Chondrocyte (in vitro differentiated cells): ENCODE measurements at places on chromosomes 1 and 21. TPM values are rescaled to one million over a fixed set of nuclear protein-coding genes. Genes with fewer than 3 reads are reported as not detected.

GRCh38 chr1:5998051-5998905 lies 6.1 kb upstream of the NPHP4 start:
- peaks cover 4% of the 10 kb centered on the region for H3K27me3 ChIP-seq
- no peak overlapping the region for H3K27ac ChIP-seq
- peak; percentile 60 for DNase-seq
- no peaks in the 10 kb centered on the region for H3K36me3 ChIP-seq

DNA sequence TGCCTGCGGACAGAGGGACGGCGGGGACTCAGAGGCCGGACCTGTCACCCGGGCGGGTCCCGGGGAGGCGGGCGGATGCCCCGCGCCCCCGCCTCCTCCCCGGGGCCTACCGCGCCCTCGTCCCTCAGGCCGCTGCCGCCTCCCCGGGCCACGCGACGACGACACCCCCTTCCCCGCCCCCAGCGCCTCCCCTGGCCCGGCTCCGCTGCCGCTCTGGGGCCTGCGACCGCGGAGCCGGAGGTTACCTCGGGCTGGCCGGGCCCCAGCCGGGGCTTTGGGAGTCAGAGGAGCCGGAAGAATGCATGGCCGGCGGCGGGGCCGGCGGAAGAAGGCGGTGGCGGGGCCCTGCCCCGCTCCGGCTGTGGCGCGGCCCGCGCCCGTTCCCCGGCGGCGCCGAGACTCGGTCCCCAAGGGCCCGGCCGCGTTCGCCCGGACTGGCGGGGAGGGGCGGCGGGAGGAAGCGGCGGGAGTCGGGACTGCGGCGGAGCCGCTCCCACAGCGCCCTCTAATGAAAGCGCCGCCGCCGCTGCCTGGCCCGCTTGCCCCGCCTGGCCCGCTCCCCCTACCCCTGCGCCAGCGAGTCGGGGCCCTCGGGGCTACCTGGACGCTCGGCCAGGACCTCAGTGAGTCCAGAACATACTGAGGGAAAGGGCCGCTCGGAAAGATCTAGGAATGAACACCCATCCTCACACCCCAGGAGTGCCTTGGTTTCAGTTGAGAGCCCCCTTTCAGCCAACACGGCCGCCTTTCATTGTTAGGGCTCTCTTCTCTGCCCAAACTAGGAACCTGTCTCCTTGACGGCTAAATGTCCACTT lies at the start of gene LPGAT1:
LPGAT1 (minus strand) TSS at position 436 of the 815 bp plus-strand sequence. CDS start 1,467 bp downstream, outside the sequence.
- H3K27me3 ChIP-seq, result no peaks in the 10 kb centered on the region
- no peaks in the 10 kb centered on the region for H3K36me3 ChIP-seq
- peak within 1 kb of the TSS; percentile 92 for H3K4me3 ChIP-seq
- DNase-seq, result peak; percentile 89
- H3K27ac ChIP-seq, result peak within 1 kb of the TSS; percentile 93
- H3K4me1 ChIP-seq, result peaks cover 41% of the 10 kb centered on the region

The HSF2BP gene
- total RNA-seq, result 3.5 to 5.0 TPM (median 4.0 TPM) in 3 replicates

DNA sequence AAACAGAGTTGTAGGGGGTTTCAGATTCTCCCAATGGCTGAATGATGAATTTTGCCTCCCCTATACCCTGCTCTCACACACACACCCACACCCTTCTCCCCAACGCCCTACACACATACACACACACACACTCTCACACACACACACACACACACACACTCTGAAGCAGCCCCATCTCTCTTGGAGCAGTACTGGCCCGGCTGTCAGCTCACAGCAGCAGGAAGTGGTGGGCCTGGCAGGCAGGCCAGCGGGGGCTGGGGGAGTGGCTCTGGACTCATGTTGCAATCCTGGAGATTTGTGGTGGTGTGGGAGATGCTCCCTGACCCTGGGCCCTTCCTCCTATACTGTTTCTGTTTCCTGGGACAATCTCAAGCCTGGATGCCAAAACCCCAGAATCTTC lies 2.2 kb downstream of the IKBKE start:
- DNase-seq, result no peak
- H3K27ac ChIP-seq, result no peak overlapping the region
- H3K36me3 ChIP-seq, result peaks cover 13% of the 10 kb centered on the region
- H3K4me1 ChIP-seq, result peaks cover 43% of the 10 kb centered on the region
- H3K4me3 ChIP-seq, result no peak overlapping the region

DNA sequence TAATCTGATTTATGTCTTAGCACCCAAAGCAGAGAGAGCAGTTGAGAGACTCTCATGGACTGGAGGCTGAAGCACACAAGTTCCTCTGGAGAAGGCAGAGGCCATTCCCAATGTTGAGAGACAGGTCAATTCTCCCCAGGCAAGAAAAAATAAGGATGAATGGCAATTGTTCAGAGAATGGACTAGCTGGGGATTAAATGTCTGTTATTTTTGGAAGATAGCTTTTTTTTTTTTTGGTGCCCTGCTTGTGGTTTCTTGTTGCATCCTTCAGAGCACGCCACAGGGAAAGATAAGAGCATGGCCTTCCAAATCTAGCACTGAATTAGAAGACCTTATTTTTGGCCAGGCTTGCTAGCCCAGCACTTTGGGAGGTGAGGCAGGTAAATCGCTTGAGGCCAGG lies 65.6 kb upstream of the ERRFI1 start:
- H3K27me3 ChIP-seq, result no peaks in the 10 kb centered on the region
- H3K36me3 ChIP-seq, result no peaks in the 10 kb centered on the region
- peak overlapping the region; percentile 24 for H3K27ac ChIP-seq
- no peak overlapping the region for H3K4me3 ChIP-seq
- H3K4me1 ChIP-seq, result peaks cover 77% of the 10 kb centered on the region

DNA sequence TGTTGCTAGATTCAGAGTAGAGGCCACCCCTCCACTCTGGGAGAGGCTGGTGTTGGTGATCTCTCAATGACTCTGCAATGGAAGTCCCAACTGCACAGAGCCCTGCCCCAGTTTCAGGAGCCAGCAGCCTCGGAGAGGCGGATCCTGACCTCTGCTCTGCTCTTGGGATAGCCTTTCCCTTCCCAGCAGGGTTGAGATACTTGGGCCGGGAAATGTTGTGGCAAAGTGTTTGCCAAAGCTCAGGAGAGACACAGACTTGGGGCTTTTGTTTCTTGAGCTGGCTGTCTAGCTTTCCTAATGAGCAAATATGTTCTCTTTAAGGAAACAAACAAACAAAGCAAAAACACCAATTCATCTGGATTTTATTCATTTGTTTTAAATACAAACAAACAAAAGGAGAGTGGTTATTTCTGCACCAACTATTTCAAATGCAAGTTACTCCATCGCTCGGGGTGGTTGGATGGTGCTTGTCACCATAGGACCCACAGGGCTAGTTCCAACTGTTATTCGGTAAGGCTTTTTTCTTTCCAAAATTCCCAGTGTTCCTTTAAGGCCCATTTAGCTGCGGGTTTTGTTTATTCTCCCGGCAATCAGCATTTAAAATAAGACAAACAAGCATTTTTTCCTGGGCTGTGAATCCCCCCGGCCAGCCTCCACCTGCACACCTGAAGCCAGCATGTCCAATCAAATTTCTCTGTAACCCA lies 193.9 kb upstream of the LMO4 start:
- H3K27me3 ChIP-seq, result peaks cover 2% of the 10 kb centered on the region
- no peak for DNase-seq
- no peaks in the 10 kb centered on the region for H3K36me3 ChIP-seq
- H3K4me3 ChIP-seq, result no peak overlapping the region
- H3K4me1 ChIP-seq, result peaks cover 6% of the 10 kb centered on the region

DNA sequence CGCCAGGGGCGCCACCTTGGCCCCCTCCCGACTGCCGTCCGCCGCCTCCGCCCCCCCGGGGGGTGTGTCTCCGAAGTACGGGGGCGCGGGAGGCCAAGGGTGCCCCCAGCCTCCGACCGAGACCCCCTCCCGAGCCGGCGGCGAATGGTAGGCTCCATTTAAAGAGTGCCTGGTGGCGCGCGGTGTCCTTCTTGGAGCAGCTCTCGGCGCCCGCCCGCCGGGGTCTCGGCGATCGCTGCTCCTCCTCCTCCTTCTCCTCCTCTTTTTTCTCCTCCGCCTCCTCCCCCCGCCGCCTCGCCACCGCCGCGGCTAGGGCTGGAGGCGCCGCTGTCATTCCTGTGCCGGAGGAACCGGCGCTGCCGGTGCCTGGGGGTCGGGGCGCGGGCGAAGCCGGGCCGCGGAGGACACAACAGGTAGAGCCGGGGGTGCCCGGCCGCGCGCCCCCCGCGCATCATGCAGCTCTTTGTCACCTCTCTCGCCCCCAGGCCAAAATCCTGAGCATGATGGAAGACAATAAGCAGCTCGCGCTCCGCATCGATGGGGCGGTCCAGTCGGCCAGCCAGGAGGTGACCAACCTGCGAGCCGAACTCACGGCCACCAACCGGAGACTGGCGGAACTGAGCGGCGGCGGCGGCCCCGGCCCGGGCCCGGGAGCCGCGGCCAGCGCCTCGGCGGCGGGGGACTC lies at the start of gene KAZN:
KAZN (plus strand) TSS at position 188 of the 685 bp plus-strand sequence.
- H3K4me1 ChIP-seq, result peaks cover 18% of the 10 kb centered on the region
- no peaks in the 10 kb centered on the region for H3K36me3 ChIP-seq
- peaks cover 59% of the 10 kb centered on the region for H3K27me3 ChIP-seq
- H3K4me3 ChIP-seq, result peak within 1 kb of the TSS; percentile 56

The CELSR2 gene
- total RNA-seq, result 8.6 to 10.3 TPM (median 9.9 TPM) in 3 replicates

- H3K27me3 ChIP-seq, result no peaks in the 10 kb centered on the region
- peak overlapping the region; percentile 96 for H3K27ac ChIP-seq
- H3K36me3 ChIP-seq, result peaks cover 22% of the 10 kb centered on the region
- no peak overlapping the region for H3K4me3 ChIP-seq
Measured at GRCh38 chr1:198904321-198904720, 265.5 kb downstream of the PTPRC start.

DNA sequence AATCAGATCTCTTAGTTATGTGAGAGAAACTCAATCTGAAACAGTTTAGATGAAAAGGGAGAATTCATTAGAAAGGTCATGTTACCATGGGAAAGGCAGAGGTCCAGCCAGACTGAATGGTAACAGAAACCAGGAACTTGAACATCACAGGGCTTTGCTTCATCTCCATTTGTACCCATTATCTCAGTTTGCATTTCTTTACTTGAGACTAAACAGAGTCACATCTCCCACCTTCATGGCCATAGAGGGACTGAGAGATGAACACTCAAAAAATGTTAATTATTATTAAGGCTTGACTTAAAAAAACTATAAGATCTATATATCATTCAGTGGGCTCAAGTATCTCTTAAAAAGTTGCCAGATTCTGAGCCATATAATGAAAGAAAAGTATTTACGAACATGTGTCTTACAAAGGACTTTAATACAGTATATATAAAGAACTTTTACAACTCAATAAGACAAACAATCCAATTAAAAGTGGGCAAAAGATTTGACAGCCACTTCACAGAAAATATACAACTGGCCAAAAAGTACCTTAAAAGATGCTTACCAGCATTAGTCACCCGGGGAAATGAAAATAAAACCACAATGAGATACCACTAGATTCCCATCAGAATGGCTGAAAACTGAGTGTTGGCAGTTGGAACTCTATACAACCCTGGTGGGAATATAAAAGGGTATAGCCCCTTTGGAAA lies 13.2 kb downstream of the KYAT3 start:
- peaks cover 42% of the 10 kb centered on the region for H3K4me1 ChIP-seq
- H3K27me3 ChIP-seq, result no peaks in the 10 kb centered on the region
- H3K27ac ChIP-seq, result no peak overlapping the region

GRCh38 chr1:87723193-87723592 lies 394.5 kb downstream of the LMO4 start:
- H3K27me3 ChIP-seq, result no peaks in the 10 kb centered on the region
- no peaks in the 10 kb centered on the region for H3K4me1 ChIP-seq
- no peaks in the 10 kb centered on the region for H3K36me3 ChIP-seq
- DNase-seq, result no peak
- no peak overlapping the region for H3K4me3 ChIP-seq

The RGSL1 gene
- not detected in 3 replicates for total RNA-seq

The BSND gene
- total RNA-seq, result not detected in 3 replicates

The PSMB4 gene
- 229 to 257 TPM (median 236 TPM) in 3 replicates for total RNA-seq

GRCh38 chr1:187627516-187627915 lies 798.8 kb downstream of the PLA2G4A start:
- H3K36me3 ChIP-seq, result peaks cover 4% of the 10 kb centered on the region
- no peak overlapping the region for H3K27ac ChIP-seq
- H3K27me3 ChIP-seq, result no peaks in the 10 kb centered on the region
- no peak overlapping the region for H3K4me3 ChIP-seq

DNA sequence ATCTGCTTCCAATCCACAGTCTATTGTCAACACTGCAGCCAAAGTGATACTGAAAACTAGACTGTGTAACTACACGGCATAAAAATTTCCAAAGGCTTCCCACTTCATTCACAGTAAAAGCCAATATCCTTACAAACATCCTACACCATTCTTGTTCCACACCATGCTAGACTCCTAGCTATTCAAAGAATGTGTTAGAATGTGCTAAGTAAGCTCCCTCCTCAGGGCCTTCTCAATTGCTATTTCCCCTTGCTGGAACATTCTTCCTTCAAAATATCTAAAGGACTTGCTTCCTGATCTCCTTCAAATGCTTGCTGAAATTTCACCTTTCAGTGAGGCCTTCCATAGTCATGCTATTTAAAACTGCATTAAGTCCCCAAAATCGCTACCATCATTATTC lies 228.1 kb downstream of the AKT3 start:
- no peak for DNase-seq
- no peaks in the 10 kb centered on the region for H3K27me3 ChIP-seq
- peak overlapping the region; percentile 28 for H3K27ac ChIP-seq
- peaks cover 29% of the 10 kb centered on the region for H3K36me3 ChIP-seq
- peaks cover 39% of the 10 kb centered on the region for H3K4me1 ChIP-seq

The TARBP1 gene
- total RNA-seq, result 11.2 to 22.2 TPM (median 12.9 TPM) in 3 replicates

- H3K4me1 ChIP-seq, result no peaks in the 10 kb centered on the region
- H3K36me3 ChIP-seq, result no peaks in the 10 kb centered on the region
- no peak overlapping the region for H3K4me3 ChIP-seq
- peaks cover 20% of the 10 kb centered on the region for H3K27me3 ChIP-seq
- no peak for DNase-seq
Measured at GRCh38 chr1:241722947-241723346, 70.9 kb downstream of the WDR64 start.

DNA sequence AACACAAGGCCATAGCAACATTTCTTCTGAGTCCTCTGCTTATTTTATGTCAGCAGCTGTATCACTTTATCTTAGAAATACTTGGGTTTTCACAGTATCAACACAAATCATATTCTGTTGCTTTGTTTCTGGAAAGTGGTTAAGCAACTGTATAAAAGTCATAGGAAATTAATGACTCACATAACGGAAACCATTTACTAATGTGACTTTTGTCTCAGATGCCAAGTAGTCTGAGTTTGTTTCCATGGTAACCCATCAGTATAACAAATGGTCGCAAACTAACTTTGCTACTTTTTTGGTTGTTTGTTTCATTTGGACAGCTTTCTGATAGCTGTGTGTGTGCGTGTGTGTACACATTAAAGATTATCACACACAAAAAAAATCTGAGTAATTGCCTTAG lies 31.1 kb downstream of the EEIG2 start:
- H3K36me3 ChIP-seq, result no peaks in the 10 kb centered on the region
- no peak for DNase-seq
- peaks cover 42% of the 10 kb centered on the region for H3K4me1 ChIP-seq
- H3K27ac ChIP-seq, result peak overlapping the region; percentile 78

DNA sequence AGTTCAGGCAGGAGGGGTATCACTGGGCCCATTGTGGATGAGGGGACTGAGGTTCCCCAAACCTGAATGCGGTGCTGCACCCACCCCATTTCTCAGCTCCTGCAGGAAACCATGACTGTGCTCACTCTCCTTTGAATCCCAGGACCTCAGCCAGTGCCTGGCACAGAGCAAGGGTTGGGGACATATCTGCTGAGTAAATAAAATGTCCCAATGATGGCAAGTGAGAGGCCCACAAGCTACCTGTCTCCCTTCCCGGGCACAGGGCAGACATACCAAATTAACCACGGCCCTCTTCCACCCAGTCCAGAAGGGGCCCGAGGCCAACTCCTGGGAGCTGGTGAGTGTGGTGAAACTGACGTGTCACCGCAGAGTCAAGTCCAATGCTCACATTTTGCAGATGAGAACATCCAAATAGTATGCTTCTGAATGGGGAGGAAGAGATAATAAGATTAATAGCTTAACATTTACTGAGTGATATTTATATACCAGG lies 97.6 kb downstream of the EPHB2 start:
- H3K27ac ChIP-seq, result peak overlapping the region; percentile 79
- no peak for DNase-seq
- H3K4me3 ChIP-seq, result no peak overlapping the region
